ENCODE measurements at places on chromosomes 3 and 15. TPM values are rescaled to one million over a fixed set of nuclear protein-coding genes. Genes with fewer than 3 reads are reported as not detected.
A peak's percentile ranks its signal among the peaks of the same experiment; 100 is the strongest.

DNA sequence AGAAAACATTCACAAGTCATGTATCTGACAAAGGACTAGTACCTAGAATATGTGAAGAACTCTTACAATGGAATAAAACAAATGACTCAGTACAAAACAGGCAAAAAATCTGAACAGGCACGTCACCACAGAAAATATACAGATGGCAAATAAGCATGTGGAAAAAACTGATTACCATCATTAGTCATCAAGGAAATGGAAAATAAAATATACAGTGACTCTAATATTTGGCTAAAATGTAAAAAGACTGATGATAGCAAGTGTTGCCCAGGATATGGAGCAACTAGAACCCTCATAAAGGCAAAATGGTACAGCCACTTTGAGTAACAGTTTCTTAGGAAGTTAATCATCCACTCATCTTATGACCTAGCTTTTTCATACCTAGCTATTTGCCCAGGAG is 95.8 kb upstream of the ABHD17C start:
- H3K4me3 ChIP-seq: no peak overlapping the region
- H3K4me1 ChIP-seq: no peaks in the 10 kb centered on the region
- no peak for DNase-seq
- no peaks in the 10 kb centered on the region for H3K36me3 ChIP-seq

The RPSA gene
- total RNA-seq: 383 TPM

DNA sequence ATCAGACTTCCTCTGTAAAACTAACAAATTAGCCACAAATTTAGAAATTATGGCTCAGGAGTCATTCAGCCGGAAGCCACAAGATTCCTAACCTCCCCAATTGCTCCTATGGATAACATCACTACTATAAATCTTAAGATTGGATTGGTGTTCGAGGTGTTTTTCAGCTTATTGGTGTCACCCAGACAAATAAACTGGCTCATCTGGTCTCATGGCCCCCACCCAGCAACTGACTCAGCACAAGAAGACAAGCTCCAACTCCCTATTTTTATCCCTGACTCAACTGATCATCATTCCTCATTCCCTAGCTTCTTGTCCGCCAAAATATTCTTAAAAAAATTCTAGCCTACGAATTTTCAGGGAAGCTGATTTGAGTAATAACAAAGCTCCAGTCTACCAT is 135.1 kb upstream of the STRIT1 start:
- no peaks in the 10 kb centered on the region for H3K27me3 ChIP-seq
- no peak overlapping the region for H3K27ac ChIP-seq
- H3K4me1 ChIP-seq: no peaks in the 10 kb centered on the region
- no peak overlapping the region for H3K4me3 ChIP-seq
- no peaks in the 10 kb centered on the region for H3K36me3 ChIP-seq

DNA sequence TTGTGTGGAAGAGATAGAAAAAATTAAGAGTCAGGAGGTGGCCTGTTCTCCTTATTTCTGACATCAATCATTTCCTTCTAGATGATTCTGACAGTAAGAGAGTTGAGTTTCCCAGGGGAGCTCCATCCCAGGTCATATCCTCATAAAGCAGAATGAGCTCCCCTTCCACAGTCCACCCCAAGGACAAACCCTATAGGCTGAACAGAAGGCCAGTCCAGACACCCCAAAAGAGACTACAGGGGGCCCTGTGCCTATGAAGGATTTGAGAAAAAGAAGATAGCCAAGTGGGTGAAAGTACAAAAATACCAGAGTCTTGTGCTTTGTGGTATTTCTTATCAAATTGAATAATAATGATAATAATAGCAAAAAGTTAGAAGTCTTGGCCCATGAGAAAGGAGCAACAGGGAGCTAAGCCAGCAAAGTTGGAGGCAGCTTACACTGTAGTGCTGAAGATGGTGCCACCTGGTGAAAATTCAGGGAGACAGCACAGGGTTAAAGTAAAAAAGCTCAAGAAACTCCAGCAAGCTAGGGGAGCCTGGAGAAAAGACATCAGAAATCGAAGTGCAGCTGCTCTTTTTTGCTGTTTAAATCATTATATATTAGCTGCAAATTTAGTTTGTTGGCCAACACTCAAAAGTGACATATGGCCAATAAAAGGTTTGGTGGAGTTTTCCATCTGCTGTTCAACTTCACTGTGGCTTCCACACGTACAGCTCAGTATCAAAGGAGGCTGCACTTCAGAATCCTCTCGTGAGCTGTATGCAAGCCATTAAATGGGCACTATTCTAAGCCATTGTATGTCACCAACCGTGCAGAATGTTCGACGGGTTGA is 35.8 kb upstream of the SLC24A5 start:
- DNase-seq: no peak
- no peaks in the 10 kb centered on the region for H3K36me3 ChIP-seq
- H3K27ac ChIP-seq: no peak overlapping the region
- H3K4me3 ChIP-seq: no peak overlapping the region

The PATL2 gene
- 1.0 TPM for total RNA-seq

DNA sequence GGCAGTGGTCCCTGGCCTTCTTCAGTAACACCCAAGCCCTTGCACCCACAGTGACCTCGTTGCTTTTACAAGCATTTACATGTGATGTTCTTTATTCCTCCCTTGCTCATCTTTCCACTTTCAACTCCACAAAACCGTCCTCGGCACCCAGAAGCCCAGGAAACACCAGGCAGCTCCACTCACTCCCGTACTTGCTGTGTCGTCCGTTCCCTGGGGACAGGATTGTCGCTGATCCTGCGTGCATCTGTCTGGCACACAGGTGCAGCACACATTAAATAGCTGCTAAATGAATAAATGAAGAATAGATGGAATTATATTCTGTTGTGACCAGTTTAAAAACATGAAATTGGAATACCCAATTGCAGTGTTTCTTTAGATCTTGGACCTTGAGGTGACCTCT is 119.6 kb downstream of the PGPEP1L start:
- H3K27me3 ChIP-seq: no peaks in the 10 kb centered on the region
- no peaks in the 10 kb centered on the region for H3K4me1 ChIP-seq
- no peak overlapping the region for H3K27ac ChIP-seq
- H3K36me3 ChIP-seq: no peaks in the 10 kb centered on the region
- no peak overlapping the region for H3K4me3 ChIP-seq
- DNase-seq: no peak

The TUSC7 gene
- not detected for total RNA-seq

The SLC12A1 gene
- 0.05 TPM for total RNA-seq

GRCh38 chr15:91975241-91975978 is 121.9 kb downstream of the SLCO3A1 start:
- H3K27ac ChIP-seq: no peak overlapping the region
- no peak for DNase-seq
- H3K36me3 ChIP-seq: no peaks in the 10 kb centered on the region
- peaks cover 3% of the 10 kb centered on the region for H3K27me3 ChIP-seq
- H3K4me1 ChIP-seq: no peaks in the 10 kb centered on the region

DNA sequence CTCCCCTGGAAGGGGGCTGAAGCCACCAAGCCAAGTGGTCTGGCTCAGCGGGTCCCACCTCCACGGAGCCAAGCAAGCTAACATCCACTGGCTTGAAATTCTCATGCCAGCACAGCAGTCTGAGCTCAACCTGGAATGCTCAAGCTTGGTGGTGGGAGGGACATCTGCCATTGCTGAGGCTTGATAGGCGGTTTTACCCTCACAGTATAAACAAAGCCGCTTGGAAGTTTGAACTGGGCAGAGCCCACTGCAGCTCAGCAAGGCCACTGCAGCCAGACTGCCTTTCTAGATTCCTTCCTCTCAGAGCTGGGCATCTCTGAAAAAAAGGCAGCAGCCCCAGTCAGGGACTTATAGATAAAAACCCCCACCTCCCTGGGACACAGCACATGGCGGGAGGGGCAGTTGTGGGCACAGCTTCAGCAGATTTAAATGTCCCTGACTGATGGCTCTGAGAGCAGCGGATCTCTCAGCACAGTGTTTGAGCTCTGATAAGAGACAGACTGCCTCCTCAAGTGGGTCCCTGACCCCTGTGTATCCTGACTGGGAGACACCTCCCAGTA is 23.2 kb upstream of the IGSF10 start:
- no peaks in the 10 kb centered on the region for H3K36me3 ChIP-seq
- no peaks in the 10 kb centered on the region for H3K27me3 ChIP-seq
- DNase-seq: no peak
- no peak overlapping the region for H3K4me3 ChIP-seq
- no peak overlapping the region for H3K27ac ChIP-seq

- no peak overlapping the region for H3K4me3 ChIP-seq
- no peaks in the 10 kb centered on the region for H3K4me1 ChIP-seq
- no peak for DNase-seq
Measured at GRCh38 chr3:149152420-149152819, 23.0 kb downstream of the HPS3 start.

DNA sequence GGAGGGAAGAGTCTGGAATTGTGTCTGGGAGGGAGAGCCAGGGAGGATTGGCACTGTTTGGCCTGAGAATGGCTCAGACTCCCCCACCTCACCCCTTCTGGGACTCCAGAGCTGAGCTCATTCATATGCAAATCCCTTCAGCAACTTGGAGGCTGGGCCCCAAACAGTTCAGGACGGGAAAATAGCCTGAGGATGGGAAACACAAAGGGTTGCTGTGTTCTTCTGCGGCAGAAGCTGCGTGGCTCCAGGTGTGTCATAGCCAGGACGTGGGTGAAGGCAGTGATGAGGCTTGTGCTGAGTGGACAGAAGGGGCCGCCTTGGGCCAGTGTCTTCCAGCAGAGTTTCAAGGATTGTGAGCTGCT is 16.6 kb downstream of the MASP1 start:
- H3K36me3 ChIP-seq: peaks cover 21% of the 10 kb centered on the region
- no peak overlapping the region for H3K4me3 ChIP-seq
- no peaks in the 10 kb centered on the region for H3K27me3 ChIP-seq
- H3K27ac ChIP-seq: peak overlapping the region; percentile 5

DNA sequence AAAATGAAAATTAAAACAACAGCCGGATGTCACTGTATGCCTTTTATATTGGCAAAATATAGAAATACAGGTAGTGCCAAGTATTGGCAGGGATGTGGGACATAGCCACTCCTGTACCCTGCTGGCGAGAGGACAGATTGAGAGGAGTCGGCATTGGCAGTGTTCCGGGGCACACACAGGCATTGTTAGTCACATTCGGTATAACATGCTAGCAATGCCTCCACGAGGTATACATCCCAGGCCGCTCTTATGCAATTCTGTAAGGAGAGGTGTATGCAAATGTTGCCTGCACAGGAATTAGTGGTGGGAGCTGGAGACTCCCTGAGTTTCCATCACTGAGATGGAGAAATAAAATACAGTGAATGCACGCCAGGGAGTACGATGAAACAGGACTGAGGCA is 99.4 kb upstream of the DLG1 start:
- no peak overlapping the region for H3K27ac ChIP-seq
- no peaks in the 10 kb centered on the region for H3K4me1 ChIP-seq
- no peaks in the 10 kb centered on the region for H3K36me3 ChIP-seq
- H3K27me3 ChIP-seq: no peaks in the 10 kb centered on the region
- H3K4me3 ChIP-seq: no peak overlapping the region
- DNase-seq: no peak

The MAPKAPK3 gene
- 20.4 TPM for total RNA-seq

GRCh38 chr3:27533261-27533607 is 49.0 kb upstream of the SLC4A7 start:
- no peak for DNase-seq
- no peaks in the 10 kb centered on the region for H3K27me3 ChIP-seq
- no peak overlapping the region for H3K4me3 ChIP-seq
- no peak overlapping the region for H3K27ac ChIP-seq
- H3K4me1 ChIP-seq: no peaks in the 10 kb centered on the region

DNA sequence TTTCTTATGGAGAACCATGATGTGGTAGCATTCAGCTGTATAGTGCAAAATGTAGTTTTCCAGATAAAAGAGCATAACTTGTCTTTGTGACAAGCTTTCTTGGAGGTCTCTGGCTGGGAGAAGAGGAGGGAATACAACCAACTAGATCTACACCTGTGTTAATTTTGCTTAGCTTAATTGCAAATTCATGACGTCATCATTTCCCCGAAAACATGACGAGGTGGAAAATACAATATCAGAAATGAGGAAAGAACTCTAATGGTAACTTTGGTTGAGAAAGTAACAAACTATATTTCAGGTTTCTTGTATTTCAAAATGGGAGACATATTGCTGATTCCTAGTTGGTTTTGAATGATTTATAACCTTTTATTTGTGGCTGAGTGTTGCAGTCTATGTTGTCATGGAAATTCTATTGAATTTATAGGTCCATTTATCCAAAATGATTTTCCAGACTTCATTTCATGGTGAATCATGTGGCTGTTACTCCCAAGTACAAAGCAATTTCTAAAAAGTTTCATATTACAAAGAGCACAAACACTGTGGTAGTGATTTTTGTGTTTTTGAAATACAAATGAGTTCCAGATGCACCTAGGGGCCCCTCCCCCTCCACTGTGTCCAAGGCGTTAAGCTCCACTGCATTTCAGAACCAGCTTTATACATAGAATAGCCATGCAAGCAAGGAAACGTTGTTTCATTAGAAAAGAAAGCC is 307.2 kb downstream of the FEZF2 start:
- DNase-seq: no peak
- H3K36me3 ChIP-seq: no peaks in the 10 kb centered on the region
- no peaks in the 10 kb centered on the region for H3K4me1 ChIP-seq
- no peaks in the 10 kb centered on the region for H3K27me3 ChIP-seq
- H3K4me3 ChIP-seq: no peak overlapping the region
- H3K27ac ChIP-seq: no peak overlapping the region

DNA sequence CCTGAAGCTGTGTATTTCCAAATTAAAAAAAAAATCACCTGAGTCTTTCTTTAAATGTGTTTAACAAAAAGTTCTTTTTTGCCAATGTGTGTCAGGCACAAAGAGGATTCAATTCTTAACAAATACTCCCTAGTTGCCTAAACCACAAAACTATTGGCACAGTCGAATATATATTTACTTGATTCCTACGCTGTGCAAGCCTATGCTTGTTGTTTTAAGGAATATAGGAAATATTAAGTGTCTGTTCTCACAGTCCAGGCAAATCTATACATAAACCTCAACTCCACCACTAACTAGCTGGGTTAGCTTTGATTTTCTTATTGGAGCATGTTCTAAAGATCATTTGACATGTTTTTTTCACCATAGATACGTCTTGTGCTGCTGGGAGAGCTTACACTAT is 571.0 kb downstream of the PYDC2 start:
- H3K27me3 ChIP-seq: no peaks in the 10 kb centered on the region
- H3K4me1 ChIP-seq: no peaks in the 10 kb centered on the region
- no peak overlapping the region for H3K27ac ChIP-seq
- DNase-seq: no peak
- H3K36me3 ChIP-seq: no peaks in the 10 kb centered on the region

The CIDEC gene
- 0.59 TPM for total RNA-seq

DNA sequence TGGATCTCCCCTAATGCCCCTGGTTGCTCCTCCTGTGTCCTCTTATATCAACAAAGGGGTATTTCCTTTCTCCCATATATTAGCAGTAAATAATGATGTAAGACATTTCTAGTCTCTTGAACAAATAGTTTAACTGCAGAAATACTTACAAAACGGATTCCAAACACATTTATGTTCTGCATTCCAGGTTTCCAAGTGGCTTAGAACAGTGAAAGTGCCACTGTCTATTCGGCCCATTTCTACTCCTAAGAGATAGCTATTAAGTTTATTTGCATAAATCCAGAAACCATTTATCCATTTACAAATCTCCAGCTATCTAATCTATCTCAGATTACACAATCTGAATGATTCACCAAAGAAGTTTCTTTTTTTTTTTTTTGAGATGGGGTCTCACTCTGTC is 55.8 kb upstream of the FRMD4B start:
- no peaks in the 10 kb centered on the region for H3K4me1 ChIP-seq
- DNase-seq: no peak
- no peak overlapping the region for H3K4me3 ChIP-seq
- H3K36me3 ChIP-seq: no peaks in the 10 kb centered on the region
- no peaks in the 10 kb centered on the region for H3K27me3 ChIP-seq

The USP50 gene
- not detected for total RNA-seq

GRCh38 chr3:46668591-46668990 is 24.9 kb downstream of the ALS2CL start:
- H3K36me3 ChIP-seq: peaks cover 6% of the 10 kb centered on the region
- no peak overlapping the region for H3K27ac ChIP-seq
- no peak for DNase-seq
- no peaks in the 10 kb centered on the region for H3K27me3 ChIP-seq
- H3K4me1 ChIP-seq: peaks cover 13% of the 10 kb centered on the region

The CNTN4 gene
- 2.8 TPM for total RNA-seq

All from liver (tissue), 10 donors.